ENCODE measurements at places on chromosomes 1 and 21. TPM values are rescaled to one million over a fixed set of nuclear protein-coding genes. Genes with fewer than 3 reads are reported as not detected.

Gene RNF186
- not detected for total RNA-seq

Gene OLFML3
- 171 TPM for total RNA-seq

- H3K27ac ChIP-seq = no peak overlapping the region
- no peaks in the 10 kb centered on the region for H3K27me3 ChIP-seq
- H3K36me3 ChIP-seq = peaks cover 2% of the 10 kb centered on the region
Measured at GRCh38 chr1:59570524-59570923, 244.2 kb upstream of the HOOK1 start.

DNA sequence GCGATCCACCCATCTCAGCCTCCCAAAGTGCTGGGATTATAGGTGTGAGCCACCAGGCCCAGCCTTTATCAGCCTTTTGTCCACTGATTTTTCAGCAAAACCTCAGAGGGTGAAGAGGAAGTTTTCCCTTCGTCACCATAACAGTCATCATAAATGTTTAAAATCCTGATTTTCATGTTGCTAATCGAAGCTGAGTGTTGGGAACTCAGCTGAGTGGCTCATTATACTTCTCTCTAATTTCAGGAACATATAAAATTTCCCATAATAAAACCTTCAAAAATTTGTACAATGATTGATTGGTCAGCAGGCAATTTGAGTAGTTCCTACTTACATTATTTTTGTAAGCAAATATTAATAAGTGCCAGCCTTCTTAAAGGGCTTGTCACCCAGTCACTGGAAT lies 31.8 kb upstream of the IFNGR2 start:
- DNase-seq = no peak
- no peaks in the 10 kb centered on the region for H3K4me1 ChIP-seq
- no peak overlapping the region for H3K4me3 ChIP-seq
- H3K27ac ChIP-seq = no peak overlapping the region

DNA sequence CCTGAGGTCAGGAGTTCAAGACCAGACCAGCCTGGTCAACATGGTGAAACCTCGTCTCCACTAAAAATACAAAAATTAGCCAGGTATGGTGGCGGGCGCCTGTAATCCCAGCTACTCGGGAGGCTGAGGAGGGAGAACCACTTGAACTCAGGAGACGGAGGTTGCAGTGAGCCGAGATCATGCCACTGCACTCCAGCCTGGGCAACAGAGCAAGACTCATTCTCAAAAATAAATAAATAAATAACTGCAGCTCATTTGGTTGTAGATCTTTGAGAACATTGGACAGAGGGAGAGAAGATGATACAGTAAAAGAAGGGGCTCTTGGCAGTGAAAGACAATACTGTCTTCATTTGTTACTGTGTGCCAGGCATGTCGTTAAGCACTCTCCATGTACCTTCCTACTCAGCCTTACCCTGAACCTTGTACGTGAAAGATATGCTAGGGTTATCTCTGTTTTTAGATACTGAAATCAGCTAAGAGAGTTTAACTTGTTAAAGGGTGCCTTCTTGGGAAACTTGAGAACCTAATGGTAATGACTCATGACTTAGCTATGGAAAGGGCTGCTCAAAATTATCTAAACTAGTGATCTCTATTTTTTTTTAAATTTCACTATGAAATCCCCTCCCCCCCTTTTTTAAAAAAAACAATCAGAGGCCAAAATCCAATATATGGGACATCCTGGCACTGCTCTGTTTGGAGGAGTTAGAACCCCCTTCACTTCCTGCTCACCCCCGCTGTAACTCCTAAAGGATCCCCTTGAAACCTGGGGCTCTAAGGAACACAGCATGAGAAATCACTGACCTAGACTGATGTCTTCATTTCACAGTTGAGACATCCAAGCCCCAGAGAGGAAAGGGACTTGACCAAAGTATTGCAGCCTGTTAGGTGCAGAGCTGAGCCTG lies 6.8 kb upstream of the KPNA6 start:
- H3K36me3 ChIP-seq = peaks cover 48% of the 10 kb centered on the region
- no peak overlapping the region for H3K4me3 ChIP-seq
- no peaks in the 10 kb centered on the region for H3K27me3 ChIP-seq
- no peaks in the 10 kb centered on the region for H3K4me1 ChIP-seq
- H3K27ac ChIP-seq = no peak overlapping the region

DNA sequence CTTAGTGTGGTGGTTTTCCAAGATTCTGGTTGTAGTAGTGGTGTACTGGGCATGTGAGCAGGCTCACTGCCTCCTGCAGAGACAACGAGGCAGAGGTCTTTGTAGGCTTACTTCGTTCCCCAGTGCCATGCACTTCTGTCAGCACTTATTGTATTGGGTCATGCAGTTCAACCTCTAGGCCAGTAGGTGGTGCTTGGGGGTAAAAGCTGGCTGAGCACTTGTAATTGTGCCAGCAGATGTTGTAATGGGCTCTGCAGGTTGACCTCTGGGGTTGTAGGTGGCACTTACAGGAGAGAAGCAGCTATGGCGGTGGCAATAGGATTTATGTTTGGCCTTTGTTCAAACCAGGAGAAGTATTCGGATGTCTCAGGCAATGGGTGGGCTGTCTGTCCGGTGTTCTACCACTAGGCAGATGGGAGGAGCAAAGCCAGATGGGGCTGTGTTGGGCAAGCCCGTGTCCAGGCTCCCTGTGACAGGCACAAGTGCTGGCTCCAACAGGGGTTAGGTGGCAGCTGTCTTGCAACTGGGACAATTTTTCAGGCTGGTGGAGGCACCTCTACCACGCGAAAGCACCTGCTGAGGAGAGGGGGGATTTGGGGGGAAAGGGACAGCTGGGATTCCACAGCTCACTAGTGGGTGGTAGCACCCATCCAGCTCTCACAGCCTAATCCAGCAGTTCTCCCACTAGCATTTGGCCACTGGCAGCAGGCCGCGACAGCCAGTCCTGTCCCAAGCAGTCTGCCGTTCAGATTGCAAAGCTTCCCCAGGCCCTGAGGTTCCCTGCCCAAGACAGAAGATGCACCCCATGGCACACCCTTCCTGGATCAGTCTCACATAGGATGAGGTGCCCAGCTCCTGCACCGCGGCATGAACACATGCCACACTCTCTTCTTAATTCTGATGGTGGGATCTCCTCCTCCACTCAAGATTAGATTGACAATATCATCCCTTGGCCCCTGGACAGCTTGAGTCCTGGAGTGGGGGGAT lies 274.5 kb downstream of the CTH start:
- no peaks in the 10 kb centered on the region for H3K4me1 ChIP-seq
- H3K27me3 ChIP-seq = no peaks in the 10 kb centered on the region
- no peak overlapping the region for H3K27ac ChIP-seq
- no peaks in the 10 kb centered on the region for H3K36me3 ChIP-seq

- no peak for DNase-seq
- H3K4me3 ChIP-seq = peak overlapping the region; percentile 43
- H3K4me1 ChIP-seq = no peaks in the 10 kb centered on the region
- no peaks in the 10 kb centered on the region for H3K27me3 ChIP-seq
Measured at GRCh38 chr21:42012344-42012743, 2.2 kb upstream of the ZBTB21 start.

- no peak for DNase-seq
- H3K4me1 ChIP-seq = no peaks in the 10 kb centered on the region
- no peak overlapping the region for H3K4me3 ChIP-seq
- H3K27ac ChIP-seq = no peak overlapping the region
- H3K36me3 ChIP-seq = peaks cover 2% of the 10 kb centered on the region
- H3K27me3 ChIP-seq = no peaks in the 10 kb centered on the region
Measured at GRCh38 chr1:36326499-36326898, 3.1 kb upstream of the EVA1B start.

DNA sequence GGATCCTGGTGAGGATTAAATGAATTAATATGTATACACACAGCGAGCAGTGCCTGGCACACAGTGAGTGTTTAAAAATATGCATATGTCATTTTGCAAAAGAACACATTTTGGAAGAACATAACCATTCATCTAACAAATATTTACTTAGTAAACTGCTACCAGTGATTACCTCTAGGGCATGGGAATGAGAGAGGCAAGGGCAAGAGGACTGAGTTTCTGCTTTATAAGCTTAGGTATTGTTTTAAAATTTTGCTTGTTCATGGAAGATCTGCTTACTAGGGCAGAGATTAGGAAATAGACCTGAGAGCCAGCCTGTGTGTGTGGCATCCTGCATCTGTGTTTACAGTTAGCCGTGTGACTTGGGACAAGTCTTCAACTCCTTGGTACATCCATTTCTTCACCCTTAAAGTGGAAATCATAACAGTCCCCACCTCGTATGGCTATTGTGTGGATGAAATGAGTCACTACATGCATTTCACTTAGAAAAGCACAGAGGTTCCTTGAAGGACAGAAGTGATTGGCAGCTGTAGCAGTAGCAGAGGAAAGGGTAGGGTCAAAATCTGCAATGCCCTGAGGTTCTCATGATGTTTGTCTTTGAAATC lies 198.5 kb upstream of the FMN2 start:
- H3K4me1 ChIP-seq = peaks cover 6% of the 10 kb centered on the region
- H3K27ac ChIP-seq = no peak overlapping the region
- H3K4me3 ChIP-seq = no peak overlapping the region
- H3K27me3 ChIP-seq = no peaks in the 10 kb centered on the region

DNA sequence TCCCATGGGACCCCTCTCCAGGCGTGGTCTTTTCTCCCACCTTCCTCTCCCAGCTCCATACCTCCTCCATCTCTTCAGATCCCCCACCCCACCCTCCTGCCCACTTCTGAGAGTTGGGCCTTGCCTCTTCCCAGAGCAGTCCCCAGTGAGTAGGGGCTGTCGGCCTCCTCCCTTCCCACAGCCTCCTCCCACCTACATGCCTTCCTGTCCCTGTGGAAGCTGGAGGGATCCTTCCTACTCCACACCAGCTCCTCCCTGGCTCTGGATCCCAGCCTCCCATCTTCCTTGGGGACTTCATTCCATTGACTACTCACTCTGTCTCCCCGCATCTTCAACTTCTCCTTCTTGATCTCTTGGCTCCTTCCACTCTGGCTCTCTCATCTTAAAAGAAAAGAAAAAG lies 24.9 kb downstream of the KCNQ4 start:
- no peak overlapping the region for H3K27ac ChIP-seq
- H3K36me3 ChIP-seq = no peaks in the 10 kb centered on the region
- no peaks in the 10 kb centered on the region for H3K27me3 ChIP-seq
- H3K4me1 ChIP-seq = 0 out of 2 replicates have a peak, but pooled peaks cover 3% of the 10 kb centered on the region

DNA sequence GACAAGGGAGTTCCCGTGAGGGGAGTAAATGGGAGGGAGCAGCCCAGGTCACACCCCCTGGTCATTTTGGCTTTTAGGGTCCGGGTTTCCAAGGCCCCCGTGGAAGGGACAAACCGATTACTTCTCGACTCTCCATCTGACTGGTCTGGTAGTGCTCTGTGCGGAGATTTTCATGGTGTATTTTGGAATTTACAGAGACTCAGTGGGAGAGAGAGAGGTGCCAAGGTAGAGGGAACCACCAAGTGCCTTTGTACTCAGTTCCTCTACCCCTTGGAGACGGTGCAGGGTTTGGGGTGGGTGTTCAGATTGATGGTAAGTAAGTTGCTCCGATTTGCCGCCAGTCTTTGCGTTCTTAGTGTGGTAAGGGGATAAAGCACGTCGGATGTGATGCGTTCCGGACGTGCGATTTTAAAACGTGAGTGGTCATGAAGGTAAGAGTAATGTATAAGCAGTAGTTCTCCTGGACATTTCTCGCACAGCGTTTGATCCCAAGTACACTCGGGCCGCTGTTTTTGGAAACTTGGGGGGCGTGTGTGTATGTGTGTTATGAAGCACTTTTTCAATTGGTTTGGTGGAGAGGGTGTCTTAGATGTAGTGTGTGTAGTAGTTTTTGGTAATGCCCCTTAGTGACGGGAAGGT lies 682 bp downstream of the SUCO start:
- peak overlapping the region; percentile 87 for H3K27ac ChIP-seq
- no peaks in the 10 kb centered on the region for H3K36me3 ChIP-seq
- peak; percentile 33 for DNase-seq
- no peaks in the 10 kb centered on the region for H3K27me3 ChIP-seq
- H3K4me3 ChIP-seq = peak overlapping the region; percentile 98
- H3K4me1 ChIP-seq = peaks cover 5% of the 10 kb centered on the region

DNA sequence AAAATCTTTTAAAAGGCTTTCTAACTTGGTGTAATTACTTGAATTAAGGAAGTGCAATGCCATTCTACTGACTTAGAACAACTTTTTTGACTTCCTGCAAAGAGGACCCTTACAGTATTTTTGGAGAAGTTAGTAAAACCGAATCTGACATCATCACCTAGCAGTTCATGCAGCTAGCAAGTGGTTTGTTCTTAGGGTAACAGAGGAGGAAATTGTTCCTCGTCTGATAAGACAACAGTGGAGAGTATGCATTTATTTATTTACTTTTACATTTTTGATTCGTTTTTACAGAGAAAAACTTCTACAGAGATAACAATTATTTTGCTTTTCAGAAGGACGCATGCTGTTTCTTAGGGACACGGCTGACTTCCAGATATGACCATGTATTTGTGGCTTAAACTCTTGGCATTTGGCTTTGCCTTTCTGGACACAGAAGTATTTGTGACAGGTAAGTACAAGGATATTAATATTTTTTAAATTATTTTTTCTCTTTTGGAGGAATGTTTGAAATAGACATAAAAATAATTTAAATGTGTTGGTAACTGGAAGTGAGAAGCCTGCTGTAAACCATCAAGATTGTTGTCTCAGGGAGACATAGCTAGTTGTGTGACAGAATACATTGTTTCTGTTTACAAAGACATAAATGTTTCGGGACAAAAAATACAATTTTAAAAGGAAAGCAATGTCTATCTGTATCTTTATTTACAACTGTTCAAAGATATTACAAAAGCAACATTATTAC lies at the start of gene PTPRC:
TSS of gene PTPRC (plus strand) at position 147 of the 742 bp plus-strand sequence. CDS start at position 376, 229 bp downstream.
- no peaks in the 10 kb centered on the region for H3K27me3 ChIP-seq
- no peak for DNase-seq
- no peaks in the 10 kb centered on the region for H3K4me1 ChIP-seq
- H3K36me3 ChIP-seq = no peaks in the 10 kb centered on the region
- no peak within 1 kb of the TSS for H3K27ac ChIP-seq
- no peak within 1 kb of the TSS for H3K4me3 ChIP-seq

- no peak overlapping the region for H3K27ac ChIP-seq
- no peak overlapping the region for H3K4me3 ChIP-seq
- peak; percentile 72 for DNase-seq
- no peaks in the 10 kb centered on the region for H3K27me3 ChIP-seq
Measured at GRCh38 chr1:182595641-182596240, 6.7 kb upstream of the RNASEL start.

DNA sequence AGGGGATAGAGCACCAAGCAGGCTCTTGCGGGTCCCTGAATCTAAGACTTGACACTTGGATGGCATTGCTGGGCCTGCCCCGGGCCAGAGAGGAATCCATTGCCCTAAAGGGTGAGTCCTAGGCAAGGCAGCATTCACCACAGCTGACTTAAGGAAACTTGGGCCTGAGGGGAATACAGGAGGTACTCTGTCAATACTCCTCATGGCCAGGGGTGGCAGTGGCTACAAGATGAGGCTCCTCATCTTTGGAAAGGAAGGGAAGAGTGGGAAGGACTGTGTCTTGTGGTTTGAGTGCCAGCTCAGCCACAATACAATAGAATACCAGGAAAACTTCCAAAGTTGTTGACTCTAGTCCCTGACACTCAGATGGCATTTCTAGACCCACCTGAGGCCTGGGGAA lies 5.1 kb downstream of the KRTAP22-1 start:
- no peaks in the 10 kb centered on the region for H3K27me3 ChIP-seq
- peaks cover 3% of the 10 kb centered on the region for H3K36me3 ChIP-seq
- no peak overlapping the region for H3K4me3 ChIP-seq
- no peak overlapping the region for H3K27ac ChIP-seq
- H3K4me1 ChIP-seq = no peaks in the 10 kb centered on the region
- DNase-seq = peak; percentile 56
